Stimulated activated CD8-positive, alpha-beta memory T cell treated with anti-CD3 and anti-CD28 coated beads, Interleukin-15, amount 100 ng/mL, for 4 hours (primary cell): ENCODE measurements at places on chromosomes 5 and 9.

DNA sequence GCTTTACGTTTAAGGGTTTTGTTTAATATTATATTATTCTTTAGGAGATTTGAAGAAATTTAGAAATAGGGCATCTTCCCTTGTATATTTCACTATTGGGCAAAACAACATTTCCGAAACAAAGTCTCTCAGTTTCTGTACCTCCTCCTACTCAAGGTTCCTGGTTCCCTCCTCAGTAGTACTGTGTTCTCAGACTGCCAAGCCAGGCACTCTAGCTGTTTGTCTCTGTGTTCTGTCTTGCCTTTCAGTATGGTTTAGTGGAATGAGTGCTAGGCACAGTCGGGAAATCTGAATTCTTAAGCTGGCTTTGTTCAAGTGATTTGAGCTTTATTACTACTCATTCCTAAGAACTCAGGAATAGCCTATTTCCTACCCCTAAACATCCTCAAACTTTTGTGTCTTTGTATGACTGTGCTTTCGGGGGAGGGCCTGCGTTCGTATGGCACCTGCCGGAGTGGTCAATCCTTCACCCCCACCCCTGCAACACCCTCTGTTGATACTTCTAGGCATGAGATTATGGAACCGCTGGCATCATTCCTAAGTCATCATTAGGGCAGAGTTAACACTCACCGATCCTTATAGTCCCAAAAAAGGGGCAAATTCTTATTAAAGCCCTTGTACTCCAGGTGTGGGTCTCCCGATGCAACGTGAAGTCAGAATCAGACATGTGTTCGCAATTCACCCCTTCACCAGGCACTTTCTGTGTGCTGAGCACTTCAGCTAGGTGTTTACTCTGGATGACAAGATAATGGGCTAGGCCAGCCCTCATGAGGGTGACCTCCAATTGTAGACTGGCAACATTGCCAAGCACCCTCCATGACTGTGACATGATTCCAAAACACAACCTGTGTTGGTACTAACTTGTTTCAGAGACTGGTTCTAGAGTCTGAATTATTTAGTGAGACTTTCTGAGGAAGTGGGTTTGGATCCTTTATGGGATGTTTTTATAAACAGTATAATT is 24.5 kb downstream of the SNX18 start:
- DNase-seq, result no peak

- peak; percentile 7 for DNase-seq
These were observed 68.4 kb downstream of the PSD2 start for GRCh38 chr5:139863855-139864558.

DNA sequence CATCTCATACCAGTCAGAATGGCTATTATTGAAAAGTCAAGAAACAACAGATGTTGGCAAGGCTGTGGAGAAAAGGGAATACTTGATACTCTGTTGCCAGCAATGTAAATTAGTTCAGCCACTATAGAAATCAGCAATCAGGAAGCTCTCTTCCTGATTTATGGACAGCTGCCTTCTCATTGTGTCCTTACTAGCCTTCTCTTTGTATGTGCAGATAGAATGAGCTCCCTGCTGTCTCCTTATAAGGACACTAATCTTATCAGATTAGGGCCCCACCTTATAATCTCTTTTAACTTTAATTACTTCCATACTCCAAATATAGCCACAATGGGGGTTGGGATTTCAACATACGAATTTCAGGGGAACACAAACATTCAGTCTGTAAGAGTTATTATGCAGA is 38.0 kb downstream of the KCNV2 start:
- DNase-seq, result no peak

DNA sequence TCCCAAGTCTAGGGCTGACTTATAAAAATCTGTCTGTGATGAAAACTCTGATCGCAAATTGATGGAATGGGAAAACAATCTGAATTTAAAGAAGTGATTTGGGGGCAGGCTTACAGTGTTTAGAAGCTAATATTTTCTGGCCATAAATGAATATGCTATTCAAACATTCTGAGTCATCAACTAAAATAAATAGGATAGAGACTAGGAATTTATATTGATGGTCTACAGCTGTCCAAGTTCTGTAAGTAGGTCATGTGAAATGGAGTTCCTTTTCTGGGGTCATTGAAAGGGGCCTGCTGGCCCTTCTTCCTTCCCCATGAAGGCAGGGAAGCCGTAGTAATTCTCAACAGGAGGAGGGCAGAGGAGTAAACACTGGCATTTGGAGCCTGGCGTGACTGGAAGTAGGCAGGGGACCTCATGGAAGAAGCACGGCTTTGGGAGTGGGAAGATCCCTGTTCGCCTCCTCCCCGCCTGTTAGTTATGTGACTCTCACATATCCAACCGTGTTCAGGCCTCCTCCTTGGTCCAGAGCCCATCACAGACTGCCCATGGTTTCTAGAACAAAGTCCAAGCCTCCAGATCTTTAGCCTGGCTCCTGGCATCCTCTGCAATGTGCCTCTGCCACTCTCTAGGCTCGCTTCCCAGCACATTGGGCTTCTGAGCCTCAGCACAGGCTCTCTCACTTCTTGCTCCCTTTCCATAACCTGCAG is 31.7 kb downstream of the ALG2 start:
- DNase-seq, result no peak

DNA sequence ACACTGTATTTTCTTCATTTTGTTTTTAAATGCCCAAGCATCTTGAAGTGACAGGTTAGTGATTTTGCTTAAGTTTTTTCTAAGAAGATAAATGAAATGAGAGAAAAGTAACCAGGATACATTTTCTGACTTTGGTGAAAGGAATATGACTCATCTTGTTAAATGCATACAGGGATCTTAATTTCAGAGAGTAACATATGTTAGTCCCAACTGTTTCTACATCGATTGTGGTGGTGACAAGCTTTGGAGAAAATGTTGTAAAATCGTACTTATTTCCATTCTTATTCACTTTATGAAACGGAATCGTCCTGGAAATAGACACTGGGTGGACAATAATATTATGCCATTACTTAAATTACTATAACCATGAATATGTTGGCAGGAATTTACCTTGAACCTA is 107.5 kb downstream of the KCNN2 start:
- no peak for DNase-seq

- no peak for DNase-seq
These were observed 18.1 kb downstream of the ZBTB5 start for GRCh38 chr9:37447111-37447510.

DNA sequence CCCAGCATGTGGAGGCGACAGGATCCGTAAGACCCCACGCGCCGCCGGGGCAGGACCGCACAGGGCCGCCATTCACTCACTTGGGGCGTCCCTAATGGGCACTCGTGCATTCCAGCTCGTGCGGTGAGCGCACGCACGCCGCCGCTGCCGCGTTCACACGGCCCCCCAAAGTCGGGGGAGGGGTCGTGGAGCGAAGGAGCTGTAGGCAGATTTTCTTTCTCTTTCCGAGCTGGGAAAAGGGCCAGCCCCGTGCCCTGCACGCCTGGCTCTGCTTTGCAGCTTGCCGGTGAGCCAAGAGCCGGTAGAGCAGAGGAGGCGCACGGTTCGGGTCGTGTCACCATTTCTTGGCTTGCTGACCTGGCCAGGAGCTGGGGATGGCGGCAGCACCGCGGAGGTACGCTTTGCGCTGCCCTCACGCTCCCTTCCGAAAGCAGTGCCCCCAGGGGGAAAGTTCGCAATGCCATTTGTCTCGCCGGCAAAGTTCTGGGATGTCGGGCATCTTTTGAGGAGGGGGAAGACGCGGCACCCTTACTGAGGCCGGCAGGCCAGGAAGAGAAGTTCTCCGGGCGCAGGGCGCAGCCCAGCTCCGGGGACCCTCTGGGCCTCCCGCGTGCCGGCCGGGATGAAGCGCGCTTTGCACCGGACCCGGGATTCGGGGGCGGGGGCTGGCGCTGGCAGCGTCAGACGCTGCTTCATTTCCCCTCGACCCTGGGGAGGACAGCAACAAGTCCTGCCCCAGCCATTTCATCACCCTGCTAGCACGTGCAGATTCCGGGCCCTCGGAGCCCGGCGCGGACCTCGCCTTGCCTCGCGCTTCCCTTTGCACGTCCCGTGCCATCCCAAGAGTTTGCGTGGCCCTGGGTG is 898 bp downstream of the STC2 start:
- no peak for DNase-seq

DNA sequence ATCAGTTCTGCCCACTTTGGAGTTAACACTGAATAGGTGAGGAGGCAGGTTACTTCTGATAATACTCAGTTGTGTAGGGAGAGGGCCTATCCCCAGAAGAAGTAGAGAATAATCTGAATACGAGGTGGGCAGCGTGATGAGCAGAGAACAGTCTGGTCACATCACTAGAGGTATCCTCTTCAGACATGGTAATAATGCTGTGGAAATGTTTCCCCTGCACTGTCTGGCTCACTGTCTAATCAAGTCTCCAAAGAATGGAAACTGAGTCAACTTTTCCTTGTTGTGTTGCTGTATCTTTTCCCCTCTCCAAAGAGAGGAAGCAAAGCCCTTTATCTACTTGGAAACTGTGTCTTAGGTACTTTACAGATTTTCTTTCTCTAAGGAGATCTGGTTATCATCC is 110.9 kb upstream of the ANKRD55 start:
- DNase-seq, result no peak

DNA sequence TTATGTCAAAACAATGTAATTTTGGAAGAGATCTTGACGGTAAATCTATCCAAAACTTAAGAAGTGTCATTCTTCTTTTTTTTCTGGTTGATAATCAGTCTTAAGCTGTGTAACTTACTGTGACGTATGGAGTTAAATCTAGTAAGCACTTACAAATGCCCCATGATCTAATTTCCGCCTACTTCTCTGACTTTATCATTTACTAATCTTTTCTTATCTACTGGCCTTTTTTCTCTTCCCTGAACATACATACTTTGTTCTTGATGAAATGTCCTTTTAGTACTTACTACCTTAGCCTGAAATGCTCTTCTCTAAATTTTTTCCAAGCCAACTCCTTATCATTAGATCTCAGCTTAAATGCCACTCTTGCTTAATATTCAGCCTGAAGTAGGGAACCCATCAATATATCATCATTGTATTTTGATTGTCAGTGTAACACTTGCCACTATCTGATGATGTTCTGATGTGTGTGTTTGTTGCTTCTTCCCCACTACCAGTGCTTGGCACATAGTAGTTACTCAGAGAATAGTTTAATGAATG is 27.6 kb downstream of the AP3S1 start:
- no peak for DNase-seq

DNA sequence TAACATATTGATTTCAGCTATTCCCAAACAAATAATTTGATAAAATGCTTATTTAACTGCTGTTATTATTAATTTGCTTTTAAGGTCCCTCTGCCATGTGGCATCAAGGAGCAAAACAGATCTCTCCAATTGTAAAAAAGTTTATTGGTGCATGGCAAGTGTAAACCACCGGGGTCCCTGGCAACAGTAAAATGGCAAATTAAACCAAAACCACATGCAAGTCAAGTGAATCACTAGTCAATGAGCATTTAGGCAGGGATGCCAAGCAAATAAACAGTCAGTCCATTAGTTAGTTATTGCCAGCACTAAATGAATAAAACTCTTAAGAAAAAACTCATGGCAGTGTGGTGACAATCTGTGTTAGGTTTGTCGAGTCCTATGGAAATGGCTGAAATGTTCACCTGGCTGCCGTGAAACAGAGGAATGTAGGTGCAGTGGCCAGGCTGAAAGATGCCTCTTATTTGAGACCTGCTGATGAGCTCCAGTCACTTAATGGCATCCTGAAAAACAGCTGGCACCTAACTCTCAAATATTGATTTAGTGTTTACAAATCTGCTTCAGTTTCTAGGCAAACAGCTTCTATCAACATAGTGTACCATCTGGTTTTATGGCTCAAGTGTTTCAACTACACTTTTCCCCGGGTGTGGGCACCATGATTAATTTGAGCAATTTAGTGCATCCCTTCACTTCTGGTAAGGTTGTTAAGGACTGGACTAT is 296.5 kb upstream of the ITGA1 start:
- no peak for DNase-seq

- DNase-seq, result no peak
These were observed 38.4 kb downstream of the STXBP1 start for GRCh38 chr9:127650518-127650917.

- no peak for DNase-seq
These were observed 29.7 kb downstream of the GRIA1 start for GRCh38 chr5:153520137-153520536.

DNA sequence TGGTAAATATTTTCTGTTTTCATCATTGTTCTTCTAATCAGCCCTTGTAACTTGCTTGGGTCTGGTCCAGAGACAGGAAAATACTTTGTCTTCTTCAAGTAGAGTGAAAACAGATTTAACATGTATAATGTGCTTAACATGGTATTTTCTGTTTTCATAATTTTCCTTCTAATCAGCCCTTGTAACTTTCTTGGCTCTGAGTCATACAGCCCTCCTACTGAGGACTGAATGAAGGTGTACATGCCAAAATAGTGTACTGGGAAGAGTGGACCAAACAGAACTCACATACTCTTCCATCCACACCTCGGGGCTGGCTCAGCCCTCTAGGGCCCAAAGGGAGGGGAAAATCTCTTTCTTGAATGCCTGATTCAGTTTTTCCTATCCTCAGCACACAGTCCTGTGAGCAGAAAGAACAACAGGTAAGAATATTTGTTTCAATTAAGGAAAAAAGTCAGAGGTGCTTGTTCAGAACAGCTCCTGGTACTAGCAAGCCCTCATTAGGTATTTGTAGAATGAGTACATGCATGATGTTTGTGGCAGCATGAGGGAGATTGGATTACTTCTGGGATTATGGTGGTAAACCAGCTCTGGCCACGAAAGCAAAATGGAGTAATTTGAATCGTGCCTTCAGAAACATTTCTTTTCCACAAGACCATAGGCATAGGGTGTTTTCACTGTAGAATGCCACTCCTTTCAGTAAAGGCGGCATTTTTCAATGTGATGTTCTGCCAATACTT is 24.2 kb upstream of the MACIR start:
- no peak for DNase-seq

DNA sequence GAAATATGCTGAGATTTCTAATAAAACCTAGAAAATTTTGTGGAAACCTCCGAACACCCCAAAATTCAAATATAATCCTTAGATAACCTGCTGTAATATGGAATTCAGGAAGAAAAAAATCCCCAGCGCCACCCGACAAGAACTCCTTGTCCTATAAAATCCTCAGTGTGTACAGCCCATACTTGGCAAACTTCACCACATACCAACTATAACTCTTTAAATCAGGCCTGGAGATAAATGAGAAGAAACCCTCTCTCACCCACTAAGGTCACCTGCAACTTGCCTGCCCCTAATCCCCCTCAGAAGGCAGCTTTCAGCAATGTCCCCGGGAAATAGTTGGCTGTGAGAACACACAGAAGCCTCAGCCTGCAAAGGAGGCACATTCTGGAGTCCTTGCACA is 90.5 kb downstream of the SH3TC2 start:
- no peak for DNase-seq

- DNase-seq, result no peak
These were observed 57.7 kb downstream of the SMARCA2 start for GRCh38 chr9:2072752-2073405.

- DNase-seq, result no peak
These were observed 32.3 kb downstream of the ERP44 start for GRCh38 chr9:100066539-100066938.

DNA sequence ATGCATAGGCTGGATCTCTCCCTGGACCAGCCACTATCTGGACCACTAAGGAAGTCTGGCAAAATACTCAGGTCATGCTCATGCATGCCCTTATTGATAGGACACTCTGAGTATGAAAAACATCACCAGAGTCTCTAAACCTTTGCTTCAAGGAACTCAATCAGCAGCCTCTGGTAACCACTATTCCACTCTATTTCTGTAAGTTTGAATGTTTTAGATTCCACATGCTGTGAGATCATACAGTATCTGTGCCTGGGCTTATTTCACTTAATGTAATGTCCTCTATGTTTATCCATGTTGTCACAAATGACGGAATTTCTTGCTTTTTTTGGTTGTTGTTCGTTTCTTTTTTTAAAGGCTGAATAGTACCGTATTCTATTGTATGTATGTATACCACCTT is 68.3 kb downstream of the TARS1 start:
- no peak for DNase-seq

GRCh38 chr9:8095672-8096086 is 296.1 kb upstream of the DMAC1 start:
- no peak for DNase-seq
